ENCODE measurements at places on chromosomes 5 and 9.

DNA sequence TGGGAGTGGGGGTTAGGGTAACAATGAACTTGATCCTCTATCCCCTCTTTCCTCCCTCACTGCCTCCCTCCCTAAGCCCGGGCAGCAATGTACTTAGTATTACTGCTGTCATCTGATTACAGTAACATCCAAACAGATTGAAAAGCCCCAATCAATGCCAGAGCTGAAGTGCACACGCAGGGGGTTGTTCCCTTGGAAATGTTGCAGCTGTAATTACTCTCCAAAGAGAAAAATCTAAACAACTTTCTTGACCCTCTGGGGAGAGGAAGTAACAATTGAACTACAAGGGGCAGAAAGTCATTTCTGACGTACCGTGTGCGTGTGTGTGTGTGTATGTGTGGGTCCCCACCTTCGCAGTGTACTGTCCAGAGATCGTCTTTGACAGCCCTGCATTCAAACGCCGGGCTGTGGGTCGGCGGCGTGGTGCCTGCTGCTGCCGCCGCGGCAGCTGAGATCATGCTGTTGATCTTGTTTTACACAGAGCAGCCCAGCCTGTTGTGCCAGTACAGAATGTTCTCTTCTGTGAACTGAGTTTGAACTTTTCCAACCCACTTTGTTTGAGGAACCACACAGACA lies 66.0 kb upstream of the KLF9 start:
- DNase-seq = peak; percentile 62

DNA sequence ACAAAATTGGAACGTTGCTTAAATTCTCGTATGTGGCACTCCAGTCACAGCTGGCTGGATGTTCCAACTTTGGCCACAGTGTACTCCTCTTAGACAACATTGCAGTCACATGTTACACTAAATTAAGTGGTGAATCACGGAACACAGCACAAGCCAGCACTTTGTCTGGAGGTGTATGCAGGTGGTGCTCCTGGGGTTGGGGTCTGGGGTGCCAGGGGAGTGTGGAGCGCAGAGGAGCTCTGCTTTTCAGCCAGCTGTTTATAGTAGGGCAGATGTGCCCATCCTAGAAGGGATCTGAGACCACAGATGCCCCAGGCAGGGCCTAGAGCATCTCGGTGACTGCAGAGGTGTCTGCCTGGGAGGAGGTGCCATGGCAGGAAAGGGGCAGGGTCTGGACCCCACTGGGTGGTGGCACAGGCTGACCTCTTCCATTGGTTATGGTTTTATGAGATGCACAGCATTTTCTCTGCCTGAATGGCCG lies 82.6 kb downstream of the WNK2 start:
- DNase-seq = no peak

DNA sequence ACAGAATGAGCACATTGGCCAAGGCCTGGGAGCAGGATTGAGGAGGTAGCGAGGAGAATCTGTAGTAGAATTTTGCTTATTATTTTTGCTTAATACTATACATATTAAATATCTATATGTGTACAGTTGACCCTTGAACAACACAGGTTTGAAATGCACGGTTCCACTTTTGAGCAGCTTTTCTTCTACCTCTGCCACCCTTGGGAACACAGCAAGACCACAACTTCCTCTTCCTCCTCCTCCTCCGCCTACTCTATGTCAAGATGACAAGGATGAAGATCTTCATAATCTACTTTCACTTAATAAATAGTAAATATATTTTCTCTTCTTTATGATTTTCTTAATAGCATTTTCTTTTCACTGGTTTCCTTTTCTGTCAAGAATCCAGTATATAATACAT lies 541.4 kb downstream of the KCTD16 start:
- no peak for DNase-seq

DNA sequence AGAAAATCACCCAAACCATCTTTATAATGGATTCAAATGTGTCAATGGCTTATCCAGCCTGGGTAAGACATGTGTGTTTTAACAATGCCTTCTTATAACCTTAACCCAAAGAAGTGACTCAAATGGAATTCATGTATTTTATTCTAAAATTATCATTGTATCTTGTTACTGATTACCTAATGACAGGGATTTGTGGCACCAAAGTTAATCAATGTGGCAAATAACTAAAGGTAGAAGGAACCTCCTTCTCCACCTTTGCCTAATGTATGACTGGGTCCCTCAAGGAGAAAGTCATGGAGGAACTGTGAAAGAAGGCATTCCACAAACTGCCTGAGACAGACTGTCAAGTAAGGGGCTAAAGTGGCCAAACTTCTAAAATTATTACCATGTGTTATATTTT lies 84.4 kb upstream of the ITGA1 start:
- no peak for DNase-seq

DNA sequence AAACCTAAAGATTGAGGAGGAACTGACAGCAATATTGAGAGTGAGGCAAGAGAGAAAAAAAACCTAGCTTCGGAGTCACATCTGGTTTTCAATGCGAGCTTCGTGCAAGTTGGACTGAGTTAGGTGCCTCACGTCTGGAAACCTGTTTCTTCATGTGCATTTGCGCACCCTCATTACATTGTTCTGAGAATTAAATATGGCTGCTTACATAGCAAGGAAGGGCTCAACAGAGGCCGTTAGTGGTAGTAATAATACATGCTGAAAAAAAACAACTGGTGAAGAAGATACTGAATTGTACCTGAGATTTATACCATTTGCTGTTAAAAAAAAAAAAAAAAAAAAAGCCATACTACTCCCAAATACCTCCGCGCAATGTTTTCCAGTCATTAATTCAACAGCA lies 18.6 kb downstream of the DNAJA1 start:
- DNase-seq = no peak

DNA sequence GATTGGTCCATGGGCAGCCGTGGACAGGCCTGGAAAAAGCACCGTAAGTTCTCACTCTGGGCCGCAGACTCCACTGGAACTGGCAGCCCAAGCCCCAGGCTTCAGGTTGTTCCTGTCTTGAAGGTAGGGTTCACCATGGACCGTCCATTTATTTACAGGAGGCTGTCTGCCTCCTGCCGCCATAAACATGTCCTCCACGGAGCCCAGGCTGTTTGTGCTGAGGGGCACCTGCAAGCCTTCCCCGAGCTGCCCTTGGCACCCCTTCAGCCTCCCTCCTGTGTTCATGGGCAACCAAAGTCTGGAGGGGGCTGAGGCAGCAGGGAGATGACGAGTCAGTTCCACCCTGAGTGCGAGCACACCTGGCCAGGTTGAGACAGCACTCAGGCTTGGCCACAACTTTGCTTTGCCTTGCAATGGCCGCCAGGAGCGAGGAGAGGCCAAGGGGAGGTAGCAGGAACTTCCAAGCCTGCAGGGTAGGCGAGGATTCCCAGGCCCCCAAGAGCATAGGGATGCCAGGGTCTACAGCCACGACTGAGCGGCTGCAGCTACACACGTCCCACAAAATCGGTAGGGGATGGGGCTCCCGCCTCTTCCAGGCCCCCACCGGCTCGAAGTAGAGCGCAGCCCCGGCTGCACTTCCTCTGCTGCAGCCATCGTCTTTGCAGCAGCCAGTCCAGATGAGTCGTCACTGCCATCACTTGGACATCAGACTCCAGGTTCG lies 1625.6 kb upstream of the ACO1 start:
- no peak for DNase-seq

DNA sequence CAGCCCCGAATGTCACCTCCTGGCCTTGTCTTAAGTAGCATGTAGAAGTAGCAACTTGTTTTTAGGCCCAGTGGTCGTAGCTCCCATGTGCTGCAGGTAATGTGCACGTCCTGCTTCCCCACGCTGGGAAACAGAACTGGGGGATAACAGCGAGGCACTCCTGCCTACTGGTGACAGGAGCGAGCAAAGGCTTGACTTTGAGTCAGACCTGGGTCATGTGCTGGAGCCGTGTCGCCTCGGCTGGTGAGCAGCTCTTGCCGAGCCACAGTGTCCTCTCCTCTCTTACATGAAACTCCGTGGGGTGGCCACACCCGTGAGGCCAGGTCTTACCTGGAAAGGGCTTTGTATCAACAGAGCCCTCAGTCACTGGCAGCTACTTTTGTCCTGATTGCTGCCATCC lies 17.5 kb upstream of the POMT1 start:
- DNase-seq = no peak

DNA sequence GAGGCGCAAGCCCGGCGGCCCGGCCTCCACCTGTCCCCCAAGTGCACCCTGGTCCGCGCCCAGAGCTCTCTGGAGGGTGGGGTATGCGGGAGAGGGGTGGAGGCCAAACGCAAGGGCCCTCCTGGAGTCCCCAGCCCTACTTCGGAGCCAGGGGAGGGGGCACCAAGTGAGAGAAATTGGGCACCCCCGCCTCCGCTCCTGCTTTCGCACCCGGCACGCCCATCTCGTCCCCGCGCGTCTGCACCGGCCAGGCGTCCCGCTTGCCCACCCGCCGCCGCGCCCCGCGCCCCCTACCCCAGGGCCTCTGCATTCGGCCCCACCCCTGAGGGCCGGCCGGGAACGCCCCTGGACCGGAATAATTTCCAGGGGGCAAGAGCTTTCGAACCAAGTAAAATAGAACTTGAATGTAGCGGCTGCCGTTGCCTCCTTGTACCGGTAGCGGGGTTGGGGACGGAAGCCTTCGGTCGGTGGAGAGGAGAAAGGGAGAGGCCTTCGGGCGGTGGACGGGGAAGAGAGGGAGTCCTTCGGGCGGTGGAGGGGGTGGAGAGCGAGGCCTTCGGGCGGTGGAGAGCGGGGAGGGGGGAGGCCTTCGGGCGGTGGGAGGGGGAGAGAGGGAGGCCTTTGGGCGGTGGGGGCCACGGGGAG lies 694 bp upstream of the PHPT1 start:
- peak; percentile 55 for DNase-seq

DNA sequence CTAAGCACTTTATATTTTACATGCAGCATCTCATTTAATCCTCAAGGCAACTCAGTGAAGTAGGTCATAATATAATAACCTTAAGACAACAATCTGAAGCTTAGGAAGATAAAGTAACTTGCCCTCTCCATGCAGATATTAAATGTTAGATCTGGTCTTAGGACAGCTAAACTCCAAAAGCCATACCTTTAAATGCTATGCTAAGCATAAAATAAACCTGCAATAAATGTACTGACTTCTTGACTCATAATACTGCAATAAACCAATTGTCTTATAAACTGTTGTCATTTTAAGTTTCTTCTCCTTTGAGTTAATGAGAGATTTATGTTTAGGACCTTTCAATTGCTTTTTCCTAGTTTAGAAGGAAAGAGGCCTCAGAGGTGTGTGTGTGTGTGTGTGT lies 102.2 kb upstream of the MIER3 start:
- DNase-seq = no peak

DNA sequence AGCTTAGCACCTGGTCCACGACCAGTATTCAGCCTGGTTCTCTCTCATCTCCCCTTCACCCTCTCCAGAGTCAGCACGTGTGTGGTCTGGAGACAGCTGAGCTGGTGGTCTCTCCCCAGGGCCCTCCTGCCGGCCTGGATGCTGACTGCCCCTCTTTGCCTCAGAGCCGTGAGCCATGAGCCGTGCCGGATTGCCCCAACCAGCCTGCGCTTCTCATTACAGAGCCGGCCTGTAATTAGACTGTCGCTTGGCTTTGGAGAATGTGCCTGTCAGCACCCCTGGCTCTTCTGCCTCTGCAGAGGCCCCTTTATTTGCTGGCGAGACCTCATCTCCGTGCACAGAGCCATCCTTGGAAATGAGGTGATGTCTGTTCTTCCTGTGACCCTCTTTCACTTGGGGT lies 118.7 kb upstream of the BOD1 start:
- no peak for DNase-seq

GRCh38 chr9:127210851-127211730 lies 53.5 kb upstream of the GARNL3 start:
- DNase-seq = no peak

GRCh38 chr5:142133330-142134206 lies 25.0 kb downstream of the NDFIP1 start:
- DNase-seq = no peak

- no peak for DNase-seq
These were observed 8.7 kb downstream of the PHF19 start for GRCh38 chr9:120868339-120868675.

GRCh38 chr9:136488247-136489214 lies 5.7 kb upstream of the SEC16A start:
- DNase-seq = peak; percentile 69

- DNase-seq = no peak
These were observed 169.4 kb downstream of the MAPKAP1 start for GRCh38 chr9:125537442-125538091.

DNA sequence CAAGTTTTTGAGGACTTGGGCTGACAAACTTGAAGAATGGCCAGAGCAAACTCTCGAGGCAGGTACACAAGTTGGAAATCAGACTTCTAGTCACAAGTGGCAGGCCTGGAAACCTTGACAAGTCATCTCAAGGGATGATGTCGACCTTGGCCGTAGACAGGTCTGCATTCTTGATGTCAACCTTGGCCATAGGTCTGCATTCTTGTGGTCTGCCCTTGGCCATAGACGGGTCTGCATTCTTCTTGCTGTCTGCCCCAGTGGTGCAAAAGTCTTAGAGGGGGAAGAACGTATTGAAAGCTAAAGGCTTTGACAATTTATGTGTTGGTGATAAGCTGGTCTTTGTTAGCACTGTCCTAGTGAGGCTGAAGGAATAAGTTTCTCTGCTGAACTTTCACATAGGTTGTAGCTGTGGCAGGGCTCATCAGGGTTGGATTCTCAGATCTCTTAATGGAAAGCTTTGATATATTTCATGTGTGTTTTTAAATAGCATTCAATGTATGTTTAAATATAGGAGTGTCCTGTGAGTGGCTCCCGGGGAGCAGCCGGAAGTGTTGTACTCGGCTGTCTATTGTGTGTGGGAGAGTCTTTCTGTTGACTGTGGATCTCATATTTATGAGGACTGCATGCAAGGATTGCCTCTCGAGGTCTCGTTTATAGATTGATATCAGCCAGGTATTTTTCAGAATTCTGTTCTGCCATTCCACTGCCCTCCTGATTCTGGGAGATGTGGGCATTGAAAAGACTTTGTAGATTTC lies 27.0 kb downstream of the SUB1 start:
- no peak for DNase-seq

GRCh38 chr9:112789473-112789872 lies 38.9 kb downstream of the SNX30 start:
- DNase-seq = no peak

- DNase-seq = no peak
These were observed 1755.8 kb upstream of the WWC1 start for GRCh38 chr5:166535641-166536040.

All from right kidney (tissue), 9 donors.